ENCODE measurements at places on chromosomes 11 and 22. TPM values are rescaled to one million over a fixed set of nuclear protein-coding genes. Genes with fewer than 3 reads are reported as not detected.

CLDN5 gene
- 88.9 TPM for total RNA-seq

LRRC74B gene
- total RNA-seq: not detected

AIFM3 gene
- total RNA-seq: 1.1 TPM

PGA3 gene
- total RNA-seq: 0.33 TPM

ZNF215 gene
- total RNA-seq: 0.41 TPM

MAPK8IP2 gene
- 1.8 TPM for total RNA-seq

C11orf42 gene
- total RNA-seq: not detected

ANO9 gene
- total RNA-seq: 0.14 TPM

NFRKB gene
- 20.7 TPM for total RNA-seq

ANO1 gene
- 19.3 TPM for total RNA-seq

PRODH gene
- total RNA-seq: 2.5 TPM
